ENCODE measurements at places on chromosomes 3 and 15. TPM values are rescaled to one million over a fixed set of nuclear protein-coding genes. Genes with fewer than 3 reads are reported as not detected.

The PPP1R14D gene
- polyA plus RNA-seq, result 0.32 TPM

The KLHL6 gene
- polyA plus RNA-seq, result 1.0 TPM

The GABRA5 gene
- polyA plus RNA-seq, result 0.14 TPM

The OXTR gene
- 0.98 TPM for polyA plus RNA-seq

The NTRK3 gene
- polyA plus RNA-seq, result 14.2 TPM

The FAM174B gene
- polyA plus RNA-seq, result 40.1 TPM

The ALDH1L1 gene
- polyA plus RNA-seq, result 23.7 TPM

The CLEC3B gene
- polyA plus RNA-seq, result 43.9 TPM

The CCR3 gene
- not detected for polyA plus RNA-seq

The UROC1 gene
- 0.21 TPM for polyA plus RNA-seq

The BHLHE40 gene
- polyA plus RNA-seq, result 31.8 TPM

The CD96 gene
- 2.9 TPM for polyA plus RNA-seq

Data from left renal pelvis (tissue), 4 donors.